ENCODE measurements at places on chromosomes 16 and 17. TPM values are rescaled to one million over a fixed set of nuclear protein-coding genes. Genes with fewer than 3 reads are reported as not detected.

The RPGRIP1L gene
- total RNA-seq, result 2.3 TPM

The FAM20A gene
- 1.3 TPM for total RNA-seq

The PDIA2 gene
- total RNA-seq, result not detected

The FOXN1 gene
- total RNA-seq, result not detected

The PITPNC1 gene
- total RNA-seq, result 150 TPM

The PNPO gene
- 10.9 TPM for total RNA-seq

DNA sequence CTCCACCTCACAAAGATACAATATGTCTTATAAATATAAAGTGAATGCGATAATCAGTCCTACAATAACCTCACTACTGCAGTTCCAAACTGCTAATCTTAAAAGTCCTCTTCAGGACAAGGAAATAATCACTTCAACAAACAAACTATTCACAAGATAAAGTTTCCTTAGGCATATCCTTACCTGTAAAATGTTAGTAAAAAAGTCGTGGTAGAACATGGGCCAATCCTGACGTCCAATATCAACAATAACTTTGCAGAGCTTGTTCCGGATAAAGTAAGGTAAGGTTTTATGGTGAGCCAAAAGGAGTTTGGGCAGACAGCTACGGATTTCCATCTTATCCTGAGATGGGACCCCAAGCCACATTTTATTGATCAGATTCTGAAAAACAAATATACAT is 36.0 kb downstream of the XPO6 start:
- DNase-seq, result no peak

GRCh38 chr16:12089492-12090150 is 113.1 kb downstream of the SNX29 start:
- DNase-seq, result no peak

GRCh38 chr17:49890077-49890821 is 42.4 kb upstream of the TAC4 start:
- no peak for DNase-seq

DNA sequence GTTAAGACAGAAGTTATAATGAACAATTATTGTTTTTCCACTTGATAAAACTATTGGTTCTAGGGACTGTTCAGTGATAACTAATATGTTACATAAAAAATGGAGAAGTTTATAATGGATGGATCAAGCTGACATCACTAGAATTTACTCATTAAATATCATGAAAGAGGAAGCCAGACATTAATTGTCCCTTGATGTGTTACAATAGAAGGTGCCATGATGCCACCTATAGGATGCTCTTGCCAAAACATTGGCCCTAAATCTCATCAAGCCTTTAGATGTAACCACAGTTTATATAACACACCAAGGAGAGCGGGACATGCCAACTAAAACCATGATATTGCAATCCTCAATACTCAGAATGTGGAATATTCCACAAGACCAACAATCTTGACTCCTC is 147.9 kb upstream of the MON1B start:
- no peak for DNase-seq

DNA sequence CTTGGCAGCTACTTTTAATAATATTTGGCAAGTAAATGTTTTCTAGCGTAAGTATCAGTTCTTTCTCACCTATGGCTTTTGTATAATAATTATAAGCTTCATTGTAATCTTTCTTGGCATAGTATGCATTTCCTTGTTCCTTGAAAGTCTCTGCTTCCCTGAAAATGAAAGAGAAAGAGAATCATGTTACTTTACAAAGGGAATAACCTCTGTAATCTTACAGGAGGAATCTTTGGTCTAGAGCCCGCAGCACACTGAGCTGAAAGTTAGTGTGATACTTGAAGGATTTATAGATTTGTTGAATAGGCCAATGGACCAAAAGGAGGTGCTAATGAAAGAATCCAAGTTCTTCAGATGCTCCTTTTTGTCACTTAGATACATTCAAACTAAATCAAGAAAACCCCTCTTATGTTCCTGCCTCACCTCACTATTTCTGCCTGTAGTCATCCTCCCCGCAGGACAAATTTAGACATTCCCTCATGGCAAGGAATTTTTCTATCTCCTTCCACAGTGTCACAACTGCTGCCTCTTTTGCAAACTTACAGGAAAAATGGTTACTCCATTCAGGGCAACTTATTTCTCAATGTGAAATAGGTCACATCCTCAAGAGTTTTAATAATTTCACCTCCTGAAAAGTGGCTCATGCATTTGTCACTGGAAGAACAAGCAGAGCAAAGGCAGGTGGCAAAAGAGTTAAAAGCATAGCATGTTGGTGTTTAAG is 16.7 kb downstream of the DNAJC7 start:
- no peak for DNase-seq

- no peak for DNase-seq
Measured at GRCh38 chr16:29975811-29976511, 2.3 kb downstream of the TAOK2 start.

DNA sequence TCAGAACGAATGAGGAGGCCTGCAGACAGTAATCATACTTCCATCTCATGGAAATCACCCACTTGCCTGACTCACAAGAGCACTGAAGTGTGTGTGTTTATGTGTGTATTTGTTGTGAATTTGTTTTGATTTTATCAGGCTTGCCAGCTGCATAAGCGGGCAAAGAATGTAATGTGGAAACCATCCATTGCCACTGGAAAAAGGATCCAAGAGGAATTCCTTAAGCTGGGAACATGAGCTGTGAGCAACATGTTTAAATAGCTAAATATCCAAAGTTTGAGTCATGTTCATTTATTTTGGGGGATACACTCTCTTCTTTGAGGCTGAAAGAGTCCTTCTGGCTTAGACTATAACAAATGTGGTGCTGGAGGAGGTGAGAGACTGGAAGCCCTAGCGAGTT is 198.4 kb upstream of the TBX2 start:
- DNase-seq, result no peak

DNA sequence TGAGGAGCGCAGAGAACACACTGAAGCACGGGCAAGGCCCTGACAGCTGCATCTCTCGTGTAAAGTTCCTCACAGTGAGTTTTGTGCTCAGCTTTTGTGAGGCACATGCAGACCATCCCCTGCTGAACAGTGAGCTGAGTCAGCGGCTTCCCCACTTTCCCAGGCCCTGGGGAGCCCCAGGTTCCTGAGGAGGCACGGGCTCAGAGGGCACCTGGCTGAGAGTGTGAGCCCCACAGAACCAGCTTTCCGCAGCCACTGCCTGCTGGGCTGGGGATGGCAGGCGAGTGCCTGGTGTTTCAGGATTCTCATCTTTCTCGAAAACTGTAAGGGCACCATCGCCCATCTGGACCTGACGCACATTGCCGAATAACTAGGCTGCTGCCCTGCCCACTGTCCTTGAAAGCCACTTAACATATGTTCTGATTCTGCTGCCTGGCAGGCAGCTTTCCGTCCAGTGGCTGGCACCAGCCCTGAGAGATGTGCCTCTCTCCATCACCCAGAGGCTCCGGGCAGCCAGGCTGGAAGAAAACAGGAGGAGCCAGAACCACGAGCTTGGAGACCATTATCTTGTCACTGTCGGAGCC is 266.7 kb upstream of the FOXF1 start:
- DNase-seq, result no peak

DNA sequence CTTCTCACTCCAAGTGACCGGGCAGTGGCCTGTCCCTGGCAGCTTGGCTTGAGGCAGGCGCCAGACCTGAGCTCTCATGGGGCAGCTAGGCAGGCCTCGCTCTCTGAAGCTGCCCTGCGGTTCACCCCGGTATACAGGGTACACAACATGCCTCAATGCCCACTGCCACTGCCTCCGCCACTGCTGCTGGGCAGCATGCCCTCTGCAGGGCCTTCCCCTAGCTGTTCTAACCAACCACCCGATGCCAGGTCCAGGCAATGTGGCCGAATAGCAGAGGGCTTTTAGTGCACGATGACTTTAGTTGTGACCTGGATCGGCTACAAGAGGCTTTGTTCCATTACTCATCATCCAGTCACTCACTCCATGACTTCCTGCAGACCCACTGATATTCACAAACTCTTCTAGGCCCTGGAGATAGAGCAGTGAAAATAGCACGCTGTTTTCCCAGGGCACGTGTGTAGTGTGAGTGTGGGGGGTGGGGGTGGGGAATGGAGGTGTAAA is 19.7 kb downstream of the CDC42EP4 start:
- DNase-seq, result no peak

GRCh38 chr17:9056566-9056965 is 35.3 kb downstream of the NTN1 start:
- DNase-seq, result no peak

GRCh38 chr17:45248132-45248957 is 13.5 kb downstream of the SPATA32 start:
- peak; percentile 92 for DNase-seq

DNA sequence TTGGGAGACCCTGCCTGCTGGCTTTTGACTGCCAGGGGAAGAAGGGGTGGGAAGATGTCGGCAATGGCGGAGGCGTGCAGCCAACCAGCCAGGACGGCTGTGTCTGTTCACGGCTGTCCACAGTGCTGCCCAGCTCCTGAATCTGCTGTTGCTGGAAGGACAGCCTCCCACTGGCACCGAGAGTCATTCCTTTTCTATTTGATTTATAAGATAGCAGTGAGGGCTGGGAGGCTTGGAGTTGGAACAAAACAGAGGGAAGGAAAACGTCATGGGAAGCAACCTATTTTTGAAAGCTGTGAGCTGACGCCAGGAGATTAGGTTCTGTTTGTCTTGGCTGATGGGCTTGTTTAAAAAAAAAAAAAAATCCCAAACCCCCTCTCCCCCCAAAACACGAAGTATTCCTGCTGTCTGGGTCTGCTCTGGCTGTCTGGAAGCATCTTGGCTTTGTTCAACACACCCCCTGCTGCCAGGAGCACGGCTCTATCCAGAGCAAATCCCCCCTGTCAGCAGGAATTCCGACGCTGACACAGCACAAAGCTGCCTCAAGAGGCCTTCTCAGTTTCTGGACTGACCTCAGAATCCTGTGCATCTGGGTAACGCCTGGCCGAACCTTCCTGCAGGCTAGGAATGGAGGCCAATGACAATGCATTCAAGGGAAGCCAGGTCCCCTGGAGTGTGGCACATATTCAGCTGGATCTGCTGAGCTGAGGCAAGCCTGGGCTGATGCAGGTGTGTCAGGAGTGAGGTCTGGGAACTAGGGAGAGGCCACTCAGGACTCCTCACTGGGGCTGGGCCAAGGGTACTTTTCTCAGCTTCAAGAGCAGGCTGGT is 41.0 kb upstream of the SREBF1 start:
- no peak for DNase-seq

GRCh38 chr16:67562526-67562917 is at the start of gene CTCF:
CTCF (plus strand) TSS chr16:67562526; CDS start chr16:67610833, 48,307 bp downstream.
- no peak for DNase-seq

DNA sequence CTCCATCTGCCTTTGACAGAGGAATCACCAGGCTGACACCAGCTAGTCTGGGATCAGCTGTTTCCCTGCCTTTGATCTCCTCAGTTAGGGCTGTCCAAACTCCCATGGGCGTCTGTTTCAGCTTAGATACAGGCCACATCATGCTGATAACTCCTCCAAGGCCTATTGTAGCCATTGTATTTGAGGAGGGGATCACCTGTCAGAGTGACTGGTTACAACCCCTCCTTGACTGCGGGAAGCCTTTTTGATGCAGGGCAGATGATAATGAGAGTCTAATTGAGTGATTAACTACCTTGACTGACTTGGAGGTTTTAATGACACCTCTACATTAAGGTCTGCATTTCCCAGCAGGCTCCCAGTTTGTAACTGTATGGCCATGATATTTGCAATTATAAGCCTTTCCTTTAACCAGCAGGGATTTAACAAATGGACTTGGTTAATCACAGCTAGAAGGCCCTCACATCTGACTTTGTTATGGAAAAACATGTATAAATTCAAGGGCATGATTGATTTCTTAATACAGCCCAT is 863.5 kb downstream of the KCNJ2 start:
- DNase-seq, result no peak

GRCh38 chr17:45311401-45311759 is 5.4 kb downstream of the MAP3K14 start:
- DNase-seq, result no peak

- DNase-seq, result no peak
Measured at GRCh38 chr17:19002805-19003542, 1.6 kb downstream of the FAM83G start.

GRCh38 chr16:69465881-69466280 is 41.5 kb downstream of the CYB5B start:
- no peak for DNase-seq

GRCh38 chr17:57724026-57724728 is 20.9 kb downstream of the CCDC182 start:
- no peak for DNase-seq

- peak; percentile 56 for DNase-seq
Measured at GRCh38 chr17:29138971-29139691, 41.1 kb downstream of the MYO18A start.

GRCh38 chr16:24853830-24854229 is 8.1 kb downstream of the SLC5A11 start:
- no peak for DNase-seq
